Stimulated activated CD4-positive, alpha-beta T cell treated with anti-CD3 and anti-CD28 coated beads, Interleukin-12 subunit alpha, Interleukin-12 subunit beta, amount 100 ng/mL, for 24 hours (primary cell): ENCODE measurements at places on chromosomes 1 and 21.
A peak's percentile ranks its signal among the peaks of the same experiment; 100 is the strongest.

GRCh38 chr1:192707978-192708547, 72.1 kb downstream of the RGS13 start:
- no peak for DNase-seq

GRCh38 chr1:205456383-205456867, 580 bp upstream of the BLACAT1 start:
- DNase-seq = no peak

DNA sequence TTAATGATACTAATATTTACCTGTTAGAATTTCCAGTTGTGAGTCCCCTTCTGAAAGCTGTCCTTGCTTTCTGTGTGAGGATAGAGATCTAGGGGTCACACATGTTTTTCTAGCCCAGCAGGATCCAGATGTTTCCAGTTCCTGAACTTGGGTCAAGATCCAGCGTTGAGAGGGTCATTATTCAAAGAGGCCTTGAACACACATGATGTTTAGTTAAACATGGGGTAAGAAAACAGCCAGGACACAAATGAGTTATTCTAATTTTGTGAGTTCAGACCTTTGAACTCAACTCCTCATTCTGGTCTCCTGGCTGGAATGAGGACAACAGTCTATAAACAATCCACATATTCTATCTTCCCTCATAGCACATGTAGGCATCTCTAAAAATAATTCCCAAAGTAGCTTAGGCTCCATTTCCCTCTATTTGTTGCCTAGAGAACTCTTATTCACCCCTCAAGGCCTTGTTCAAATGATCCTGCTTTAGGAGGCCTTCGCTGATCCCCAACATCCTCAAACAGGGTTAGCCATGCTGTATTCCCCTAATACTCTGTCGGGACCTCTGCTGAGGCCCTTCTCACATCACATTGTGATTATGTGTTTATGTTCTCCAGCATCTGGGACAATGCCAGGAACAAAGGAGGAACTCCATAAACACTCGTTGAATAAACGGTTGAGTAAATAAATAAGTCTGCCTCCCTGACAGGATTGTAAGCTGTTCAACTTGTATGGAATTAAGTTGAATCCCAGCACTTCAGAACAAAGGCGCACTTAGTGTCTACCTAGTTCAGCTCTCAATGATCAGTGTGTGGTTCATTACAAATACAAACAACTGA, 15.0 kb upstream of the KCNN3 start:
- no peak for DNase-seq

DNA sequence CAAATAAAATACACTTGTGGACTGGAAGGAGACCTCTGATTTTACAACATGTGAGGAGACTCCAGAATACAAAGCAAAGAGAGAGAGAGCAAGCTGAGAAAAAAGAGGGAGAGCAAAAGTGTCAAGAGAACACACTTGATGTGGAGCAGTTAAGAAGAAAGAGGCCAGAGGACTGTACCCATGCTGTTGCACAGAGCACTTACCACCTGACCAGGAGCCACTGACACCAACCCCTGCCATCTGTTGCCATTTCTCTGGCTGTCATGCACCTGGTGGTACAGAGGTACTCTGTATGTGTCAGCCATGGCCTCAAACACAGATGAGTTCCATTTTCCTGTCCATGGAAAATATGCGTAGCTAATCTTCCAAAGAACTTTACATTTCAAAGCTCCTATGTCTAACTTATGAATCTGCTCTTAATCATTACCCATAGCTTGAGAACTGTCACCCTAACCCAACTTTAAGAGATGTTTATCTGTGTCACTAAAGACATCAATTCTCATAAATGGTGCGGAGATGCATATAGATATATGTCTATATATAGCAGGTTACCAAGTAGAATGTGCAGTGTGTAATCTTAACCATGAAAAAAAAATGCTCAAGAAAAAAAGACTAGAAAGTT, 32.8 kb upstream of the ABCD3 start:
- no peak for DNase-seq

GRCh38 chr1:172708452-172708851, 49.5 kb downstream of the FASLG start:
- no peak for DNase-seq

DNA sequence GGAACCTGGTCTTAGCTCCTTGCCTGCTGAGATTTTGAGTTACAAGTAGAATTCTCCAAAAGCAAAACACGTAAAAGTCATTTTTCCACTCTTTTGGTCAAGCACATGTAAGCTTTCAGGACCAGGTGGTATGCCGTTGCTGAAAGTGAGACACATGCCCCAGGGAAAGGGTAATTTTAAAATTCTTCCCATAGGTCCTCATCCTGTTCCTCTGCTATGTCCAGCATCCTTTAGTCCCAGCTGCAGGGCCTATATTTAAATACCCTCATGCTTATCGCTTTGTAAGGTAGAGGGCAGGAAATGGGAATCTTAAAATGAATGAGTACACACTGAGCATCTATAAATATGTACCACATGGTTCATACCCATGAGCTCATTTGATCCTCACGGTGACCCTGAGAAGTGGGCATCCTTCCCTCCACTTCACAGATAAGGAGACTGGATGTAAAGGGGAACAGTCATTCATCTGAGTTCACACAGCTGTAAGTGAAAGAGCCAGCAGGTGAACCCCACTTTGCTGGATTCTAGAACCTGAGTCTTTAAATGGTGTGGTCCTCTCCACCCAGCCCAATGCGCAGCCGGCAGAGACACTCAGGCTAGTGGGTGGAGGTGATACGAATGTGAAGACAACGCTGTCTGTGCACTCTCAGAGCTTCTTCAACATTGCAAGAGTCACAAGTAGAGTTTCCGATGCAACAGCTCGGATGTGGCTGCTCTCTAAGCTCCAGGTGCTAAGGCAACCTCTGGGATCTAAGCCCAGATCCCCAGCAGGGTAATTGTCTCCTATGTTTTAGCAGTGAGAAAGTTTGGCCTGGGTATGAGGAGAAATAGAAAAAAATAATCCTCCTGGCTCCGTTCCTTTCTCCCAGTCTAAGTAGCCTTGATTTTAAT, 163.5 kb downstream of the PLXNA2 start:
- no peak for DNase-seq

GRCh38 chr1:22822371-22822770, 111.7 kb downstream of the EPHB2 start:
- no peak for DNase-seq

GRCh38 chr1:1943834-1944570, 24.9 kb upstream of the TMEM52 start:
- peak; percentile 26 for DNase-seq

DNA sequence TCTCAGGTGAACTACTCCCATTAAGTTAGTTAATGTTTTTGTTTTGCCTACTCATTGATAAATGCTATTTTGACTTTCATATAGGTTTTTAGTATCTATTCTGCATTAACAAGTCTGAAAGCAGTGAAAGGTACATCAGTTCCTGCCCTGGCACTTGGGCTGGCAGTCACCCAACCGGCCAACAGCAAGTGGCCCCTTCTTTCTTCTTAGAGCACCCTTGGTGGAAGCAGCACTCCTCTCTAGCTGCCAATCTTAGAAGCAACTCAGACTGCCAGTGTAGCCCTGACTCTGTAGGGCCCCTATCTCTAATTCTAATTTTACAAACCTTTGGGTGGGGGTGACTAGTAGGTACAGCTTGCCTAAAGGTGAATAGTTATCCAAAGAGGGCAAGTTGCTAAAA, 155.7 kb downstream of the FGGY start:
- DNase-seq = no peak

DNA sequence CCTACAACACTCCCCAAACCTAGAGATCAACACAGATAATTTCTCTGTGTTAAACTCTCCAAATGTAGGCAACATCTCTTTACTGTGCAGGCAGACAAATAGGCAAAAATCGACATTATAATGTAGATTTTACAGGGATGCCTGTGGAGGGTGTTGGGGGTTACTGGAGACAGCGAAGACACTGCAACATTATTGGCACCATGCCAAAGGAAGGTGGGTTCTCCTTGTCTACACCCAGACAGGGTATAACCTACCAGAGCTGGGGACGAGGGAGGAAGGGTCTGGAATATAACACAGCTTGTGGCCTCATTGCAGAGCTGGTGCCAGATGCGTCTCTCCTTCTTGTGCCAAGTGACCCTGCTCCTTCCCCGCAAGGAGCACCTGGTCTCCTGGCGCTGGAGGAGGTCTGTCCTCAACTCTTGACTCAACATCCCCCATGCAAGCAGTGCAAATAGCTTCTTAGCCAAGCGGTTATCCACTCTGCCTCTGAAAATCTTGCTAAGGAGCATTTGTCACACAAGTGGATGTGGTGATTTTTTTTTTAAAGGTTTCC, 404.0 kb downstream of the PRDM2 start:
- DNase-seq = no peak

DNA sequence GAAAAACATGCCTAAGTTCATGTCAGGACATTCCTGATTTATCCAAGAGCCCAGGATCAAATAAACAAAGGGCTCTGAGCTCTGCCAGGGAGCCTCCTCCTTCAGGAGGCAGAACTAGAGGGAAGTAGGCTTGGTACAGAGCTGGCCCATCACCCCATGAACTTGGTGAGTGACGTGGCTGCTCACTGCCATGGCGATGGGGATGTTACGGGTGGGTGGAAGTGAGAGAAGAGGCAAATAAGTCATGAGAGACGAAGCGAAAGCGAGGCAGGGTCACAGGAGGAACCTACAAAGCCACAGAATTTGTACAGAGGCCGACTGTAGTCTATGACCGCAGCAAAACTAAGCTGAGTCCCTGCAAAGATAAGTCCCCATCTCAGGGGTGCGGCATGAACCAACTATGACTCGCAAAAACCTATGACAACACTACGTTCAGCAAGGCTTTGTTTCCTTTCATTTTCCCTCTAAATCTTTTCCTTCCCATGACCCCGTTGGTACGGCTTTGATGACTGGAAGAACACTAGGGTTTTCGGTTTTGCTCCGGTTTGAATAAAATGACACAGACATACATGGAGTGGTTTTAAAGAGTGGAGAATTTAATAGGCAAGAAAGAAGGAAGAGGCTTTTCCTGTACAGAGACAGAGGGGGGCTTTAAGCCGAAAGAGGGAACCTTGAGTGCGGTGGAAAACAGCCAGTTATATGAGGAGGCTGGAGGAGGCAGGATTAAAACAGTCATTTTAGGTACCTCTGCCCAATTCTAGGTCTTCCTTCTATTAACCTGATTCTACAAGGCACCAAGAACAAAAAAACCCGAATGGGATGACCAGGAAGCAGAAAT, 74.1 kb downstream of the CD46 start:
- peak; percentile 81 for DNase-seq

GRCh38 chr1:201552941-201553351, 14.0 kb downstream of the NAV1 start:
- no peak for DNase-seq

DNA sequence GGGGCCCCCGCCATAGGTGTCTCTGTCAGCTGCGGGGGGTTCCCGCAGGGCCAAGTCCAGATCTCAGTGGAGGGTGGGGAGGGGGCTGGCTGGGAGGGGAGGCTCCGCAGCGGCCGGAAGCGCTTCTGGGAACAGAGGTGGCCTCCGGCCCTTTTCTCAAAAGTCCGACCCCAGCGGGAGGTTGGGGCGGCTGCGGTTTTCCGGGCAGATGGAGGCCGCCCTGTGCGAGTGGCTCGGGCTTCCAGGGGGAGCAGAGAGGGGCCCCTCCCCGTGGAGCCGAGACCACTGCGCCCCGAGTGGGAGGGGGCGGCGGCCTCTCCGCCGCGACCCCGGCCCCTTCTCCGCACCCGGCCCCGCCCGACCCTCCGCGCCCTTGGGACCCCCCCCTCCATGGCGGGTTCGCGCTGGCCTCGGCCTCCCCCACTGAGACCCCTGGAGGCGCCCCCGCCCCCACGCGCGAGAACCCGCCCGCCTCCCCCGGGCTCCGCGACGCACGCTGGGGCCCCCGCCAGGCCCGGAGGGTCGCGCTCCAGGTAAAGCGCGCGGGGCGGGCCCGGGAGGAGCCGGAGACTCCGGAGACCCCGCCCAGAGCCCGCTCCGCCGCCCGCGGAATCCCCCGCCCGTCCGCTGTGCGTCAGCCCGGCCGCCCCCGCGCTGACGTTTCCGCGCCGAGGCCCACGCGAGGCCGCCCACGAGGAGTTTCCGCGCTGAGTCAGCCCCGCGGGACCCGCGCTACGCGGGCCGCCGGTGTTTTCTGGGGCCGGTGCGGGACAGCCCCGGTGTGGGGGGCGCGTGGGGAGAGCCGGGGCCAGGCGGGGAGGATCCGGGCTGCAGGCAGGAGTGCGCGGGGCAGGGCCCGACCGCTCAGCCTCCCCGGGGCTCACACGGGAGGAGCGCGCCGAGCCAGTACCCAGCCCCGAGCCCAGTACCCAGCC, 5.2 kb downstream of the TNFRSF18 start:
- peak; percentile 81 for DNase-seq

- DNase-seq = no peak
These were observed 173.0 kb downstream of the GABPA start for GRCh38 chr21:25907573-25908275.

- no peak for DNase-seq
These were observed 53.9 kb downstream of the TENT5C start for GRCh38 chr1:117659550-117660270.

DNA sequence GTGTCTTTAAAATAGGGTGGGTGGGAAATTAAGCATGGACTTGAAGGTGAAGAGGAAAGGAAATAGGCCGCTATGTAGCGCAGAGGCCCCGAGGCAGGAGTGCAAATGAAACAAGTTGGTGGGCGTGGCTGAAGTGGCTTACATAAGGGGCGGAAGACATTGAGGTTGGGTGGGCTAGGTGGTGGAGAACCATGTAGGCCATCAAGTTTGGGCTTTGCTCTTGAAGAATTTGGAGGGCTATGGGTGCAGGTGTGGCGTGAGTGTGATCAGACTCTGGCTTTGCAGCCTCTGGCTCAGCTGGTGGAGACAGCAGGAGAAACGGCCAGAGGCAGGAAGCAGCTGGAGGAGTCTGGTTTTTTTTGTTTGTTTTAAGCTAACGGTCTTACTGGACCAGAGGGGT, 6.7 kb downstream of the SLFNL1 start:
- no peak for DNase-seq

GRCh38 chr1:47578026-47578720, 140.3 kb downstream of the FOXD2 start:
- no peak for DNase-seq

GRCh38 chr21:45055861-45056260, 18.5 kb upstream of the ADARB1 start:
- no peak for DNase-seq

GRCh38 chr21:36513430-36513829, 33.5 kb upstream of the CLDN14 start:
- DNase-seq = no peak

- no peak for DNase-seq
These were observed 126.7 kb downstream of the TRABD2B start for GRCh38 chr1:47870480-47870879.

DNA sequence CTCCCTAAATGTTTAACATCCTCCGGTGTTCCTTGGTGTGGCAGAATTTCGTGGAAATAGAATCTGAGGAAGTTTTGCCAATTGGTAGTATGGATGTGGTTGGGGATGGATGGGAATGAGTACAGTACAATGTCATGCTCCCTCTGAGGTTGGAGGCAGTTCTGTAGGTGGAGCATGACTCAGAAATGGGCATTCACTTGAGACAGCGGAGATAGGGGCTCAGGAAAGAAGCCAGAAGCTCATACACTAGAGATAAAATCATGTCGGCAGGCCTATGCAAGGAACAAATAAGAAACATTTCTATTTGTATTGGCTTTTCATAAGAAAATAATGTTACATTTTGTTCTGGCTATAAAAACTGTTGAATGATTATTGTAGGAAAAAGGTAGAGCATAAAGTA, 196.0 kb downstream of the URB2 start:
- DNase-seq = no peak
